Suppressor macrophage (primary cell): ENCODE measurements at places on chromosomes 1 and 21.
A peak's percentile ranks its signal among the peaks of the same experiment; 100 is the strongest.

DNA sequence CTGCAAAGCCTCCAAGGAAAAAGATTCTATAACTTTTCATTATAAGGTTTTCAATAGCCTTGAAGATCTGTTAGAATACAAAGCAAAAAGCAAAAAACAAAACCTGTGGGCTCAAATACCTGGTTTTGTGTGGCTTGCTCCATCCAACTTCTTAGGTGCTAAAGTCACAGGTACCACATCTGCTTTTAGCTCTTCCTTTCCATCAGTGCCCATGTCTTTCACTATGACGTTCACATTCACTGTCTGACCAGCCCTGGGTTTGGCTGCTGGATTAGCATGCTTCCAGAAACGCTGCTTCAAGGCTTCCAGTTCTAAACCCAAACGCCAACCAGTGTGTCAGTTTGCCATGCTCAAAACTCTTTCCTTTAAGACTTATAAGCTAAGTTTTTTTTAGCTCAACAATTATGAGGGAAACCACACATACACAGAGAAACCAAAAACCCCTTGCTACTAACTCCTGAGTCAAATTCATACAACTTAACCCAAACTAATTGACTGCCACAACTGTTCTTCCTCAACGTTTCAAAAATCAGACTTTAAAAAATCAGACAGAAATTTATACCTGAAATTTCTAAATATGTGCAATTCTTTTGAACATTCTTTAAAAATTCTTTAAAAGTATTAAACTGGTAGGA lies 16.0 kb downstream of the CLSPN start:
- DNase-seq, result no peak

- DNase-seq, result peak; percentile 11
Measured at GRCh38 chr1:110673197-110673701, 1.5 kb downstream of the KCNA3 start.

GRCh38 chr1:84259989-84260388 lies 41.5 kb upstream of the SAMD13 start:
- no peak for DNase-seq

DNA sequence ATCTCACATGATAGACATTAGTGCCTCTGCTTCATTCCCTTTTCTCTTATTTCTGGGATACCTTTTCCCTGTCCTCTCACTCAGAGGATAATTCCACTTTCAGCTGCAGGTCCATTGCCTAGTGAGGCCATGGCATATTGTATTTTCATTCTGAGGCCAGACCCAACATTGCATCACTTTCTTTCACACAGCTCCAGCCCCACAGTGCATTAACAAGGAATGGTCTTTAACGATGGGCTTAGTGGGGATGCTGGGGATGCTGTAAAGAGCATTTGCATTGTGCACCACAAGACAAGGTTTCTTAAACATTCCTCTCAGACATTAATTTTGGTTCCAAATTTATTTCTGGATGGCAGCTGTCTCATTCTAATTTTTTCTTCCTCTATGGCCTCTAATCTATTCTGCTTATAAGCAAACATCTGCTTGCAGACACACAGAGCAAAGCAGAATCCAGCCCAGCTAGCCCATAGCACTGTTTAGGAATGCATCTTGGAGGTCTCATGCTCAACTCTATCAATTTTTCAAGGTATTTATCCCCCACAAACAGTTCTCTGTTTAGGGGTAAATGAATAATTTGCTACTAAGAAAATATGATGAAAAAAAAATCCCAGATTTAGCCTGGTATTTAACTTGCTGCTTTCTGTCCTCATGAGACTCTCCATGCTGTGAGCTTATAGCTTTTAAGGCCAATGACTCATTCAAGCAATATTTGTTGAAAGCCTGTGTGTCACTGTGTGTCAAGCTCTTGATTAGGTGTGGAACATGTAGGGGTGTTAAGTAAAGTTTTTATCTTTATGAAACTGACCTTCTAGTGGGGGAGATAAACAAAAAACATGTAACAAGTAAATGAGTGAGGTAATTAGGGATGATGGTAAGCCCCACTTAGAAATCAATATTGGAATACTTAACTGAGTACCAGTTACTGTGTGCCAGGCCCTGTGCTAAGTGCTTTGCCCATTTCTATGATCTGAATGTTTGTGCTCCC lies 44.5 kb upstream of the CCDC190 start:
- no peak for DNase-seq

DNA sequence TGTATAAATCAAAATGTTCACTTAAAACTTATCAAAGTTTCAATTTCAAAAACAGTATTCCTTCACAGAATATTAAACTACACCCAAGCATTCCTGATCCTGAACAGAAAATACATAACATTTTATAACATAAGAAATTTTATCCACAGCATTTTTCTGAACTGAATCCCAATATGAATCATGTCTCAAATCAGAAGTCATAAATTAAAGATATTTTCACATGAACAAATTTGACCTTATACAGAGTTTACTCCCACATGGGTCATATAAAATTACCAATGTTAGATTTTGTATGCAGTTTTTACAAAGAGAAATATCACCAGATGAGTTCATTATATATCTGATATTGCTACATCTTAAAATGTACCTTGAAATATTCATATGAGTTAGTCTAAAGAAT lies 48.6 kb upstream of the ASPM start:
- DNase-seq, result no peak

DNA sequence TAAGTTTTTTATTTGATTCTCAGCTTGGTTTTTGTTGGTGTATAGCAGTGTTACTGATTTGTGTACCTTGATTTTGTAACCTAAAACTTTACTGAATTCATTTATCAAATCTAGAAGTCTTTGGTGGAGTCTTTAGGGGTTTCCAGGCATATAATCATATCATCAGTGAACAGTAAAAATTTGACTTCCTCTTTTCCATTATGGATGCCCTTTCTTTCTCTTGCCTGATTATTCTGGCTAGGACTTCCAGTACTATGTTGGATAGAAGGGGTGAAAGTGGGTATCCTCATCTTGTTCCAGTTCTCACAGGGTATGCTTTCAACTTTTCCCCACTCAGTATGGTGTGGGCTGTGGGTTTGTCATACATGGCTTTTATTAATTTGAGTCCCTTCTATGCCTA lies 23.6 kb upstream of the MAB21L3 start:
- no peak for DNase-seq

- DNase-seq, result peak; percentile 34
Measured at GRCh38 chr1:29453502-29454240, 217.3 kb downstream of the PTPRU start.

DNA sequence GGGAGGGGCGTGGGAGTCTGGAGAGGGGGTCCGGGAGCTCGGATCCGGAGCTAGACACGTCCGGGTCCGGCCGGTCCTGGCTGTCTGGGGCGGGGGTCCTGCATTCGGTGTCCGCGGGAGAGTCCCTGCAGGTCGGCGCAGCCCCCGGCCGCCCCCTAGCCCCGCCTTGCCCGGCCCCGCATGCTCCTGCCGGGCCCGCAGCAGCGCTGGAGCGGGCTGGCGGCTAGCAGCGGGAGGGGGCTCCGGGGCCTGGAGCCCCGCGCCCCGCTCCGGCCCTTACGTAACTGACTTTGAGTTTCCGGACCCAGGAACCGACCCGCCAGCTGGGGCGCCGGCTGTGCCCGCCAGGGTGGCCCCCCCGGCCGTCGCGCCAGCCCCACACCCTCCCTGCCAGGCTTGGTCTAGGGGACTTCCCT lies 26.9 kb upstream of the EPB41 start:
- DNase-seq, result peak; percentile 13

- DNase-seq, result no peak
Measured at GRCh38 chr21:46500224-46500861, 41.7 kb downstream of the DIP2A start.

DNA sequence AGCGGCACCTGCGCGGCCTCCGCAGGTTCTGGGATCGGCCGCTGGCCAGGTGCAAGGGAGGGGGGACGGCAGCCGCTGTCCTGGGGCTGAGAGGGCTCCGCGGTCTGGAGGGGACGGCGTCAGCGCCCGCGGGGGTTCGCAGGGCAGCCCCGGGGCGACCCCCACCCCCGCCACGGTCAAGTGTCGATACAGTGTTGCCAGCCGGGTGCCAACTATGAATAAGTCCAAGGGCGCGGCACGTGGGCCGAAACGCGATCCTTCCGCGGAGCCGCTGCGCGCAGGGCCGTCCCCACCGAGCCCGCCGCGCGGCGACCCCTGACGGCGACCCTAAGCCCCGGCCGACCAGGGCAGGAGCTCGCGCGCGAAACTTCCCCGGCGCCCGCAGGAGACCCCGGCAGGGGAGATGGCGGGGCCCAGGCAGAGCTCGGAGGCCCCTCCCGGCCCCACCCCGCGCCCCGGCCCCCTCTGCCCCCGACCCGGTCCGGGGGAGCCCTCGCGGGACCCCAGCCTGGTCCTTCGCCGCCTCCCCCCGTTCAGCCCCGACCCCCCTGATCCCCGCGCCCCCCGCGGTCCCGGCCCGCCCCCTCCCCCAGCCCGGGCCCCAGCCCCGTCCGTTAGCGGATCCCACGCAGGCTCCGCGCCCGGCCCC lies 586 bp upstream of the AGPAT3 start:
- no peak for DNase-seq

DNA sequence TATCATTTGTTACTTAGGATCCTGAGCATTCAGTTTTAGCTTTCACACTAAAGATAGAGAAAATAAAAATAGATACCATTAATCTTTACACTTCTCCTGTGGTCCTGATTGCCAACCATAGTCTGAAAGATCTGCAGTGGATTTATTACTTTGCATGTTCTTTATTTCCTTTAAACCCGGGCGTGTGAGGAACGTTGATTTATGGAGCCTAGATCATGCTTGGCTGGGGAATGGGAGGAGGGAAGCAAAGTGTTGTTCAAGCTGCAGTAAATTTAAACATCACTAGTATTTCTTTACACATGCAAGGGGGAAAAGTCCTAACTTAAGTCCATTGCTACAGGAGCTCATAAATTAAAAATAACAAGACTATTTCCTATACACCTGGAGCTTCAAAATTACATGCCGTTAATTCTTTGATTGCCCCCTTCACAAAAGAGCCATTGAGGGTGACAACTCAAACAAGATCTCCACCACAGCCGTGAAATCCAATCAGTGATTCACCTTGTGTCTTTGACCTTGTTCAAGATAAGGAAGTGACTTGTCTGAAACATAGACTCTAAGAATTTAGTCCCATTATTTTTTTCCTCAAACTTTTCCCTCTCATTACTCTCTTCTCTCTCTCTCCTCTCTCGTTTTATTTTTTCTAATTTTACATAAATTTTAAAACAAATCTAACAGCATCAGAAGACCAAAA lies 282.7 kb downstream of the KIF26B start:
- DNase-seq, result no peak

GRCh38 chr1:40040511-40041465 lies at the start of gene CAP1:
Gene CAP1 (plus strand): TSS chr1:40040729. CDS start chr1:40059347, 18,618 bp downstream.
- DNase-seq, result peak; percentile 100

- no peak for DNase-seq
Measured at GRCh38 chr1:31791131-31791858, 24.5 kb downstream of the SPOCD1 start.

DNA sequence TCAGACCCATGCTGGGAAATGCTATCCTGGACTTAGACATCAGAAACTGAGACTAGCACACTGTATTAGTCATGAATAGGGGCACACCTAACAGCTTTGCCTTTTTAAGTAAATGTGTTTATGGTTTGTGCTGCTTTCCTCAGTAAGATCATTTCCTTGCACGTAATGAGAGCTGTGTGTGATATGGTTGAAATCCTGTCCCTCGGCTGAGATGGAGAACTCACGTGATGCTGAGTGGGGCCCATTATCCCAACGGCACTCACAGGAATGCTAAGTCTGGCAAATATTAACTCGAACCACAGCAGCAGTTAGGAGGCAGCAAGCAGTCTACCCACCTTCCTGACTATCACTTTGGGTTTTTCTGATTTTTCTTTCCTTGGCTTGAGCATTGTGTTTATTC lies 38.2 kb downstream of the BCL9 start:
- no peak for DNase-seq

DNA sequence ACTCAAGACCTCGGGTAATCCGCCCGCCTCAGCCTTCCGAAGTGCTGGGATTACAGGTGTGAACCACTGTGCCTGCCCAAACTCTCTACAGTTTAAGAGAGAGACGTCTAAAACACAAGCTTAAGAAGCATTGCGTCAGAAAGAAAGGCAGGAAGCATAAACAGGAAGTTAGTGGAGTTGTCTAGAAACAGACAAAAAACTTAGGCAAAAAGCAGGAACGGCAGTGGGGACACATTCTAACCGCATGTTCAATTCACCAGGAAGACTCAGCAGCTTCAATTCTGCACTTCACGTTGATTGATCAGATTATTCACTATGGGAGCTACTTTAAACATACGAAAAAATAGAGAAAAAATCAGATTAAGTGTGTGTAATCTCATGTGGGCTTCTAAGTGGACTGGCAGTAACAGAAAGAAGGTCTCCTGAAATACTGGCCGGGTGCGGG lies 7.4 kb downstream of the CFAP74 start:
- DNase-seq, result peak; percentile 90

- no peak for DNase-seq
Measured at GRCh38 chr1:185636848-185637247, 97.3 kb upstream of the HMCN1 start.

- no peak for DNase-seq
Measured at GRCh38 chr21:29125191-29125590, 5.3 kb upstream of the MAP3K7CL start.

DNA sequence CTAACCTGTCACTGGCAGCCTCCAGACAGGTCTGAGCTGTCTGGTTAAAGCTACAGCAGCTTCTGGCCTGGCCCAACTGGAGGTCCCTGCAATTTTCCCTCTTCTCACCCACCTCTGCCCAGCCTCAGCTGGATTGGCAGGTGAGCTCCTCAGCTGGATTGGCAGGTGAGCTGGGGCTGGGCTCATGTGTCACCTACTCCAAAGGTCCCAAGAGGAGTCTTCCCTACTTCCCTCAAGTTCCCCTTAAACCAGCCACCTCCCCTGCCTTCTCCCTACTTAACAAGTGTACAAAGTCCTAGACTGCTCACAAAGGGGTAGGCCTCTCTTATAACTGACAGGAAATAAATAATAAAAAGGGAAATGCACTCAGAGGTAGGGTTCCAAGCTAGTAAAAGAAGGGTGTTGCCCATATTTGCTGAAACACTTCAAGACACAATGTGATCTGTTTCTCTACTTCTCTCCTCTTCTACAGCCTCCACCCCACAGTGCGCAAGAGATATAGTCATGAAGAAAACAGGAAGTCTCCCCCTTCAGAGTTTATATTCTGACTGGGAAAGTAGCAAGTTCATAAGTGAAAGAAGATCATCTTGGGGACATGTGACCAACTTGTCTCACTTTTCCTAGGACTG lies at the start of gene GPA33:
GPA33 (minus strand) TSS at position 64 of the 629 bp plus-strand sequence. CDS start 90 bp downstream, outside the sequence.
- DNase-seq, result peak; percentile 75

DNA sequence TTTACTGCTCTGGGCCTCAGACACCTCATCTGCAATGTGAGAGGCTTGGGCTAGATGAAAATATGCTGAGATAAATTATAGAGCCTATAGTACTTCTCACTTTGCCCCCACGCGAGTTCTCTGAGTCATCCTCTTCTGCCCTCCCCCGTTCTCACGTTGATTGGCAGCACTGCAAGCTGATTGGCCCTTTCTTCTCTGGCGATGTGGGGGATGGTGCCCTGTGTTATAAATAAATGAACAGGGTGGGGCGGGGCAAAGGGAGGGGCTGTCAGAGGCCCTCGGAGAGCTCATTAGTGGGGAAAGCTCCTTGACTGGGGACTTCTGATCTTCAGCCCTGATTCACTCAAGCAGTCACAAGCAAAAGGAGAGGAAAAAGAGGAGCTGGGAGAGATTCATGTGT lies 64.3 kb upstream of the ZC3H12A start:
- peak; percentile 30 for DNase-seq
